ENCODE measurements at places on chromosomes 6 and 20. TPM values are rescaled to one million over a fixed set of nuclear protein-coding genes. Genes with fewer than 3 reads are reported as not detected.

Gene NKAIN2
- 0.13 TPM for total RNA-seq

Gene TOX2
- total RNA-seq, result 24.0 TPM

Gene TMEM244
- not detected for total RNA-seq

GRCh38 chr6:103707596-103708325 lies 1152.0 kb downstream of the HACE1 start:
- no peak for DNase-seq

GRCh38 chr6:64213697-64214096 lies 578.1 kb downstream of the PHF3 start:
- DNase-seq, result no peak
